Activated T-helper 1 cell treated with anti-CD3 and anti-CD28 coated beads, Interleukin-12 subunit alpha, Interleukin-12 subunit beta, Interleukin-2, Interleukin-4 antibody, amounts not matched to agents 30 ng/mL and 10 ng/mL and 1 ng/mL, durations not matched to agents 14 hours and 24 hours and 36 hours (primary cell): ENCODE measurements at places on chromosomes 13 and 19.

GRCh38 chr13:42383025-42383424, 111.1 kb downstream of the AKAP11 start:
- H3K4me3 ChIP-seq = no peak overlapping the region
- no peak for DNase-seq
- peaks cover 2% of the 10 kb centered on the region for H3K36me3 ChIP-seq
- no peaks in the 10 kb centered on the region for H3K27me3 ChIP-seq

GRCh38 chr19:51948975-51949374, 21.7 kb downstream of the ZNF613 start:
- no peak overlapping the region for H3K4me3 ChIP-seq
- H3K36me3 ChIP-seq = peaks cover 15% of the 10 kb centered on the region
- H3K4me1 ChIP-seq = no peaks in the 10 kb centered on the region
- no peaks in the 10 kb centered on the region for H3K27me3 ChIP-seq

DNA sequence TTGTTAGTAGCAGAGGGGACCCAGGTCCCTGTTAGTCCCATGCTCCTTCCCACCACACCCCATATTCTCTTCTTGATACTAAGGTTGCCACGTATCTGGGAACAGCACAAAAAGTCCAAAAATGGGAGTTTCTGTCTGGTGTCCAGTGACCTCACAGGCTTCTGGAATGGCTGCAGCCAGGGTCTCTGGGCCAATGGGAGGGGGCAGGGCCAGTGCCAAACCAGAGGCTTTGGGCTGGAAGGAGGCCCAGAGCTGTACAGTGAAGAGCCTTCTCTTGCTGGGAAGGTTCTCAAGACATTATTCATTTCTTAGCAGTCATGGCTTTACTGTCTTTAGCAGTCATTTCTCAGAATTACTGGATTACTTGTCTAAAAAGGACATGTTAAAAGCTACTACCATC, 119.2 kb downstream of the FRY start:
- peaks cover 3% of the 10 kb centered on the region for H3K27me3 ChIP-seq
- H3K4me1 ChIP-seq = no peaks in the 10 kb centered on the region
- no peaks in the 10 kb centered on the region for H3K36me3 ChIP-seq
- no peak overlapping the region for H3K27ac ChIP-seq
- DNase-seq = no peak
- no peak overlapping the region for H3K4me3 ChIP-seq

GRCh38 chr13:70795484-70795883, 687.2 kb upstream of the KLHL1 start:
- no peaks in the 10 kb centered on the region for H3K27me3 ChIP-seq
- H3K36me3 ChIP-seq = no peaks in the 10 kb centered on the region
- H3K27ac ChIP-seq = no peak overlapping the region

DNA sequence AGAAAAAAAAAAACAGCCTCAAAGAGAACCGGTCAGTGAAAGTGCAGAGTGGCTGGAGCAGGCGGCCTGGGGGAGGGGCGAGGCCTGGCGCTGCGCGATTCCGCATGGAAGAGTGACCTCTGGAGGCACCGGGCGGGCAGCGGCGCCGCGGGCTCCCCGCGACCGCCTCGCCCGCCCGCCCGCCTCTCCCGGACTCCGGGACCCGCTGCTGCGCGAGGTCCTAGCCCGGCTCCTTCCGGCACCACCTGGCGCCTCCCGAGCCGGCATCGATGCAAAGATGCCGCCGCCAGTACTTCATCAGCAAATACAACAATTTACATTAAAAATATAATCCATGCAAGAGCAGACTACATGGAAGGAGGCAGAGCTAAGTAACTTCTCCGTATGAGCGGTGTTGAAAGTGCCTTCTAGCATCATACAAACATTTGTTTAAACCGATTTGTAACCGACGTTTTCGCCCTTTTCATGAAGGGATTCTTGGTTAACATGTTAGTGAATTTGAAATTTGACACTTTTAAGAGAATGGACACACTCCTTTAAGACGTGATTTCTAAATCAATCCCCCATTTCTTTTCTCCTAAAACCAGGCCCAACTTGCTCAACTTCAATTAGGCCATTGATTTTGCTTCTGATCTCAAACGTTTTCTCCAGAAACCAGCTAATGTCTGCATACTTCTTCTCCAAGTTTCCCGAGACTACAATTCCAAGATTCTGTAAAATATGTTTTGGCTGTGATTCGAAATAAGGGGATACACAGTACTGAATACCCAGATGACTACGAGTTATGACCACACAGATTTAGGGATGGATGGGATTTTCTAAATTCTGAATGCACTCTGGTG, 2.1 kb downstream of the EFNB2 start:
- peak overlapping the region; percentile 40 for H3K4me3 ChIP-seq
- DNase-seq = no peak
- H3K36me3 ChIP-seq = peaks cover 2% of the 10 kb centered on the region
- peaks cover 52% of the 10 kb centered on the region for H3K27me3 ChIP-seq

DNA sequence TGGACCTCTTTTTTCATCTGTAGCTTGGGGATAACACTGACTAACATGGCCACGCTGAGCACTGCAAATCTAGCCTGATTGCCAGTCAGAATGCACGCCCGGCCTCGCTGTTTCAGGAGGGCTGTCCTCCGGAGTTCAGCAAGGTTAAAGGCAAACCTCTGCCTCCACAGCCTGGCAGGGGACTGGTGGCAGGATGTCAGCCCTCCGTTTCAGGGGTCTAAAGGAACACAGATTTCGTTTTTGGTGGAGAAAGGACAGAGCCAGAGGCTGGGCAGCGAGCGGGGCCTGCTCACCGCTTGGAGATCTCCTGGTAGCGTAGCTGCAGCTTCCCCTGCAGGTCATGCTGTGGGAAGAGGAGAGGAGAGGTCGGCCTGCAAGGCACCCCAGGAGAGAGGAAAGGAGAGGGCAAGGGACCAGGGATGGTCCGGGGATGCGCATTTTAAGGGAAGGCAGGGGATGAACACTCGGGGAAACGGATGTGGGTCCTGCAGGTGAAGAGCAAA, 560 bp downstream of the NDUFA7 start:
- H3K4me1 ChIP-seq = peaks cover 31% of the 10 kb centered on the region
- no peak for DNase-seq
- no peaks in the 10 kb centered on the region for H3K27me3 ChIP-seq
- H3K36me3 ChIP-seq = peaks cover 21% of the 10 kb centered on the region
- H3K4me3 ChIP-seq = peak overlapping the region; percentile 100

DNA sequence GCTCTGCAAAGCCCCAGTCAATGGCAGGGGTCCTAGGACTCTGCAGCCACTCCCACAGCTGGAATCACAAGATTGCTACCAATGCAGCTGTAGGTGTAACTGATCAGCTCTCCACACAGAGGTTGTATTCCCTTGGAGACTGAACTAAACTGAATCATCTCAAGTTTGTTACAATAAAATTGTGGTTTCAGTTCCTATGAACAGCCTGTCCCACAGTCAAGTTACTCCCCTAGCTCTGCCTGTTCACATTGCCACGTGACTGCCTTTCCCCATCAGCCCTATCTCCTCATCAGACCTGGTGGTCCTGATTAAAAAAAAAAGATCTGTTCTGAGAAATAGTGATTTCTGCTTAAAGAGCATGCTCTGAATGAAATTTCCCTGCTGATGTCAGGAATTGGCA, 287.9 kb upstream of the NBEA start:
- H3K27ac ChIP-seq = no peak overlapping the region
- H3K27me3 ChIP-seq = no peaks in the 10 kb centered on the region
- no peak for DNase-seq
- no peaks in the 10 kb centered on the region for H3K36me3 ChIP-seq

- no peaks in the 10 kb centered on the region for H3K27me3 ChIP-seq
- H3K36me3 ChIP-seq = peaks cover 15% of the 10 kb centered on the region
- H3K4me3 ChIP-seq = peak within 1 kb of the TSS; percentile 97
- peak within 1 kb of the TSS; percentile 97 for H3K27ac ChIP-seq
- H3K4me1 ChIP-seq = peaks cover 39% of the 10 kb centered on the region
- DNase-seq = peak; percentile 97
These were observed at the start of gene JUNB for GRCh38 chr19:12791345-12792050. TSS of gene JUNB (plus strand) at chr19:12791486. CDS start at chr19:12791772, 286 bp downstream.

- no peak overlapping the region for H3K4me3 ChIP-seq
- no peaks in the 10 kb centered on the region for H3K4me1 ChIP-seq
- no peaks in the 10 kb centered on the region for H3K27me3 ChIP-seq
- H3K36me3 ChIP-seq = peaks cover 7% of the 10 kb centered on the region
These were observed 11.2 kb downstream of the ARHGAP33 start for GRCh38 chr19:35786299-35787160.

GRCh38 chr19:2770055-2771013, 12.7 kb downstream of the SGTA start:
- no peak for DNase-seq
- no peak overlapping the region for H3K4me3 ChIP-seq
- H3K36me3 ChIP-seq = peaks cover 4% of the 10 kb centered on the region
- no peak overlapping the region for H3K27ac ChIP-seq
- peaks cover 12% of the 10 kb centered on the region for H3K4me1 ChIP-seq

- no peak for DNase-seq
- H3K36me3 ChIP-seq = no peaks in the 10 kb centered on the region
- H3K4me1 ChIP-seq = peaks cover 20% of the 10 kb centered on the region
These were observed 16.0 kb downstream of the CRTC1 start for GRCh38 chr19:18699403-18700054.

DNA sequence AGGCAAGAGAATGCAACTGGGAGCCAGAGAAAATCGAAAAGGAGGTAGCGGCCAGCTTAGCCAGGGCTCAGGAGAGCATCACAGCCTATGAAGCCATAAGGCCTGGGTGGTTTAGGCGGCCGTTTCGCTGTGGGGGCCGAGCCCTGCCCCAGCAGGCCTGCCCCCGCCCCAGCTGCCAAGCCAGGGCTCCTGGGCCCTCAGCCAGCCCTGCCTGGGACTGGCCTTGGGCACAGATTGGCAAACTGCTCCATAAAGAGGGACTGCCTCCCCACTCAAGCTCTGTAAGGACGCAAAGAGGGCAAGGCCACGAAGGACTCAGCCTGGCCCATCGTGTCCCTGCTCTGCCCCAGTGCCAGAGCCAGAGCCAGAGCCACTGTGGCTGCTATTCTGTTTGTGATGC, 10.2 kb downstream of the ZNF653 start:
- H3K36me3 ChIP-seq = peaks cover 17% of the 10 kb centered on the region
- no peaks in the 10 kb centered on the region for H3K27me3 ChIP-seq
- no peak overlapping the region for H3K27ac ChIP-seq
- H3K4me3 ChIP-seq = no peak overlapping the region
- no peaks in the 10 kb centered on the region for H3K4me1 ChIP-seq

- H3K4me1 ChIP-seq = no peaks in the 10 kb centered on the region
- no peak overlapping the region for H3K27ac ChIP-seq
- peaks cover 6% of the 10 kb centered on the region for H3K27me3 ChIP-seq
- H3K4me3 ChIP-seq = no peak overlapping the region
- DNase-seq = no peak
- H3K36me3 ChIP-seq = no peaks in the 10 kb centered on the region
These were observed 399.6 kb downstream of the LMO7 start for GRCh38 chr13:76035711-76036110.

DNA sequence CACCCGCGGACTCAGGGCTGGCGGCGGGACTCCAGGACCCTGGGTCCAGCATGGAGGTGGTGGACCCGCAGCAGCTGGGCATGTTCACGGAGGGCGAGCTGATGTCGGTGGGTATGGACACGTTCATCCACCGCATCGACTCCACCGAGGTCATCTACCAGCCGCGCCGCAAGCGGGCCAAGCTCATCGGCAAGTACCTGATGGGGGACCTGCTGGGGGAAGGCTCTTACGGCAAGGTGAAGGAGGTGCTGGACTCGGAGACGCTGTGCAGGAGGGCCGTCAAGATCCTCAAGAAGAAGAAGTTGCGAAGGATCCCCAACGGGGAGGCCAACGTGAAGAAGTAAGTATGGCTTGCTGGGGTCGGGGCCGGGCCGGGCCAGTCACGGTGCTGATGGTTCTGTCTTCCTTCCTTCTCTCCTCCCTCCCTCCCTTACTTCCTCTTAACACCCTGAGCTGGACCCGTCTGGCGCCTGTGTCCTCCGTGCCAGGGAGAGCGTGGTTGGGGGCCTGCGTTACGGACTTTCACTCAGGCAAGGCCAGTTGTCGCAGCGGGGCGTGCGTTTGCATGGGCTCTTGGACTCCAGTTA, 1.4 kb downstream of the STK11 start:
- peak; percentile 11 for DNase-seq
- H3K27me3 ChIP-seq = no peaks in the 10 kb centered on the region
- H3K36me3 ChIP-seq = peaks cover 14% of the 10 kb centered on the region
- H3K4me3 ChIP-seq = peak overlapping the region; percentile 95
- H3K27ac ChIP-seq = peak overlapping the region; percentile 93

DNA sequence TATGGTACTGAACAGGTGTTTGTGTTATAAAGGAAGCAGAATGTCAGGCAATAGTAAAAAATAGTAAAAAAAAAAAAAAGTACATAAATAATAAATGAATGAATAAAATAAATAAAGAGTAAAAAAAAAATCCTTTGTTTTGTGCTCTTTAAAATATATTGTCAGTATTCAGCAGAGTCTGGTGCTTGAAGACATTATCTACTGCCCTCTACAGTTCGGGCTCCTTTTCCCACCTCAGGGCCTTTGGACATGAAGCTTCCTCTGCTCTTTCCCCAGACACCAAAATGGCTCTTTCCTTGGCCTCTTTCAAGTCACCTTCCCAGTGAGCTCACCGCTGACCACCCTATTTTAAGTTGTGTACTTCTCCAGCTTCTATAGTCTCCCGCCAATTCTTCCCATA, 137.5 kb downstream of the TNFRSF19 start:
- no peaks in the 10 kb centered on the region for H3K4me1 ChIP-seq
- H3K36me3 ChIP-seq = no peaks in the 10 kb centered on the region
- DNase-seq = no peak
- H3K27ac ChIP-seq = no peak overlapping the region
- H3K4me3 ChIP-seq = no peak overlapping the region

GRCh38 chr19:58575183-58576041, 2.3 kb upstream of the MZF1 start:
- H3K27me3 ChIP-seq = no peaks in the 10 kb centered on the region
- H3K4me1 ChIP-seq = peaks cover 51% of the 10 kb centered on the region
- H3K4me3 ChIP-seq = peak overlapping the region; percentile 95
- peak overlapping the region; percentile 99 for H3K27ac ChIP-seq
- peaks cover 9% of the 10 kb centered on the region for H3K36me3 ChIP-seq

GRCh38 chr19:4802711-4803110, 11.2 kb downstream of the FEM1A start:
- H3K36me3 ChIP-seq = no peaks in the 10 kb centered on the region
- H3K4me1 ChIP-seq = no peaks in the 10 kb centered on the region
- H3K27me3 ChIP-seq = no peaks in the 10 kb centered on the region
- H3K27ac ChIP-seq = no peak overlapping the region
- no peak overlapping the region for H3K4me3 ChIP-seq
- DNase-seq = no peak

- H3K27me3 ChIP-seq = peaks cover 7% of the 10 kb centered on the region
- no peak for DNase-seq
- no peak overlapping the region for H3K27ac ChIP-seq
- H3K4me1 ChIP-seq = no peaks in the 10 kb centered on the region
- no peaks in the 10 kb centered on the region for H3K36me3 ChIP-seq
- H3K4me3 ChIP-seq = no peak overlapping the region
These were observed 171.5 kb downstream of the DLEU7 start for GRCh38 chr13:50672025-50672424.

DNA sequence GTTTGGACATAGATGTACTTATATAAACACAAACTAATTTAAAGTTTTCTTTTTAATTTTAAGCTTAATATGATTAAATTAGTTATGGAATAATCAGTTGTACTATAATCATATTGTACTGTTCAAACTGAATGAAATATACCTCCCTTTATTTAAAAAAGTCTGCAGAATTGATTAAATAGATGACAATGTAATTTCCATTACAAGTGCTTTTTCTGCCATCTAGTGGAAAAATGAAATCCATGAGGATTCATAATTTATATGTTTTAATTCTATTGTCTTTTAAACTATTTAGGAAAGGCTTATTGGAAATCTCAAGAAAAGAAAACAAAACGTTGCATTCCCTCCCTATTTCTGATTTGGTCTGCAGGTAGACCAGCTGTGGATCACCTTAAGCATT, 30.9 kb downstream of the MZT1 start:
- H3K27me3 ChIP-seq = peaks cover 9% of the 10 kb centered on the region
- no peak overlapping the region for H3K27ac ChIP-seq
- H3K4me1 ChIP-seq = no peaks in the 10 kb centered on the region
- no peak for DNase-seq

GRCh38 chr13:20043207-20043925, 84.8 kb downstream of the ZMYM2 start:
- peaks cover 10% of the 10 kb centered on the region for H3K4me1 ChIP-seq
- no peak overlapping the region for H3K27ac ChIP-seq
- H3K4me3 ChIP-seq = no peak overlapping the region
- H3K27me3 ChIP-seq = no peaks in the 10 kb centered on the region
